ENCODE measurements at places on chromosomes 7 and 10.

GRCh38 chr10:130053561-130053960 lies 57.1 kb downstream of the C10orf143 start:
- no peak for DNase-seq

- DNase-seq: peak; percentile 11
These were observed at the start of gene PARD3 for GRCh38 chr10:34815185-34816084. Gene PARD3, minus strand, starts transcription at chr10:34815296. Its CDS starts 301 bp downstream, at chr10:34814995.

GRCh38 chr10:51986516-51986915 lies 287.1 kb upstream of the CSTF2T start:
- no peak for DNase-seq

DNA sequence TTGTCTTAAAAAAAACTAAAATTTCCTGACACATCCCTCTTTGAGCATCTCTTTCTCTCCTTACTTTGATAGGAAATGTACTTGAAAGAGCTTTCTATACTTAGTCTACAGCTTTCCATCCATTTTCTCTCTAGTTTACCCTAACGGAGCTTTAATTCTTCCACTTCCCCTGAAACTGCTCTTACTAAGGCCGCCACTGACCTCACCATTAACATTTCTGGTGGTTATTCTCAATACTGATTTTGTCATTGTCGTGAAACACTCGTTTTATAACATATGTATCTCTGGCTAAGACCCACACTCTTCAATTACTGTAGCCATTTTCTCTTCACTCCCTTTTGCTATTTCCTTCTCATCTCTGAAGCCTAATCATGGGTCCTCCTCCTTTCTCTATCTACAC lies 262.0 kb upstream of the FERD3L start:
- no peak for DNase-seq

GRCh38 chr7:158991824-158992621 lies 135.7 kb downstream of the DYNC2I1 start:
- no peak for DNase-seq

DNA sequence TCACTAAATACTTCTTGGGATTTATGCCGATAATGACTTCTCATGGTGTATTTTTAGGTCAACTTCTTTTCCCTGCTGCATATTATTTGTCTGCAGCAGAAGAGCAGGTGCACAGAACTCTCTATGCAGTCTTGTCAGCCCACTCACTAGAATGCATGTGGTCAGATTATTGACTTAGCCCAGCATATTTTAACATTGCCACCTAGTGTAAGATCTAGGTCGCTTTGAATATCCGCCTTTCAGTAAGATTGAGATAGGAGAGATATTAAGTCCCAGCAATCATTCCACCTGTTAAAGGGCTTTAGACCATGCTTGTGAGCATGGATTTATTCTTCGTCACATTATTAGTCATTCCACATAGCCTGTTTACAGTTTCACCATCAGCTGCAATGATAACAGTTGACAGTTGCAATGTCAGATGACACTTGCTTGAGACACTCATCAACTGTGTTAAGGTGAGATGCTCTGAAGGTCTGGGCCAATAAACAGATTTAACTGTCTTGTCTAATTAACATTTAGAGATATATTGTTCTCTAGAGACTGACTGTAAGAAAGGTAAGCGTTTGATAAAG lies 491.7 kb downstream of the ARL4A start:
- DNase-seq: no peak

DNA sequence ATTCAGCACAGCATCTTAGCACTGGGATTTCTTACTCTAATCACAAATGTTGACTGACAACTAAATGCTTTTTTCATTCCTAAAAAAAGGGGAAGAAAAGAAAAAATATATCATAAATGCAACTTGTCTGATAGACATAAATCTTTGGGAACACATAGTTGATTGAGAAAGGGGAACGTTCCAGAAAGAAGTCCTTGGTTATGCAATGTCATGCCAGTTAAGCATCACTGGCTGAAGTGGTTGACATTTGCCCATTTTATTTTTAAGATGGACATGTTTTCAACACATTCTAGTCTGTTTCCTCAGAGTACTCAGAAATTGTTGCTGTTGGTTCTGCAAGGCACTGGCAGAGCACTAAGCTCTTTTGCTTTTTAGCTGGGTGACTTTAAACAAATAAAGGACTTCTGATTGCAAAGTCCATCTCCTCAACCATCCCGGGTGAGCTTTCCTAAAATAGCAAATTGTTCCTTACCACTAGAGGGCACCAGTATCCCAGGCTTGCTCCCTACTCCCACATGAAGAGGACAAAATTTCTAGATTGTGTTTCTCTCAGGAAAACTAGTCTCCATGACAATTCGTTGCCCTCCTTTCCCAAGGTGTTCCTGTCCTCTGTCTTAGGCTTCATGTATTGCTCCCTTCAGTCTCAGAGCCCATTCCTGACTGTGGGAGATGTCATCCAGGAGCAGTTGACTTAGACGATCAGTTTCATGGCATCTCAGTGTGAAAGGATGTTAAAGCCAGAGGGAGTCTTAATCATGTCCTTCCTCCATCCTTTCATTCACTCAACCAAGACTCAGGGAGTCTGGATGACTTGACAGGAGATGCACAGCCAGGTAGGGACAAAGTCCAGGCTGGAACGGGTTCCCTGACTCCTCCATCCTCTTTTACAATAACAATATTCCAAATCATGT lies 23.9 kb downstream of the OPALIN start:
- DNase-seq: peak; percentile 13

GRCh38 chr7:80611779-80612178 lies 26.7 kb upstream of the CD36 start:
- DNase-seq: no peak

DNA sequence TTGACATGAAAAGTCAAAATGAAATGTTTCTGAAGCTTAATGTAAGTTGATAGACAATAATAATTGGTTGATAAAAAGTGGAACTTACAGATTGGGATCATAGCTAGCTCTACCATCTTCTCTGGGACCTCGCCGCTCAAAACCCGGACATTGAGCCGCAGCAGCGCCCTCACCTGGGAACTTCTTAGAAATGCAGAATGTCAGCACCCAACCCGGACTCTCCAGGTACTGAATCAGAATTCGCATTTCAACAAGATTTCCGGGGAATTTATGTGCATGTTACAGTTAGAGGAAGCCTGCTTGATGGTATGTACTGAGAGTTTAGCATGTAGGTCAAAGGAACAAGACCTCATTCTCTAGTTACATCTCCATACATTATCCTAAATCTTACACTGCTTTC lies 36.7 kb upstream of the ABLIM1 start:
- peak; percentile 24 for DNase-seq

- peak; percentile 62 for DNase-seq
These were observed 74.6 kb downstream of the CUL1 start for GRCh38 chr7:148773334-148773733.

DNA sequence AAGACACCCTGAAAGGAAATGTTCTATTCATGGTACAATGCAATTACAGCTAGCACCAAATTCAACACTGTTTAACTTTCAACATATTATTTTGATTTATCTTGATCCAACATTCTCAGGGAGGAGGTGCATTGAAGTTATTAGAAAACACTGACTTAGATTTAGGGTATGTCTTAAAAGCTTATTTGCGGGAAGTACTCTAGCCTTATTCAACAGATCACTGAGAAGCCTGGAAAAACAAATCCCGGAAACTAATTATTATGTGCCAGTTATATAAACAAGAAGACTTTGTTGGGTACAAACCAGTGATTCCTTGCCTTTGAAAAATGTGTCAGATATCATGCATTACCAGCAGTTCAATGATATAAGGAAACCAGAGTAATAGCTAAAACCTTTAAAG lies 160.1 kb downstream of the CFTR start:
- no peak for DNase-seq

DNA sequence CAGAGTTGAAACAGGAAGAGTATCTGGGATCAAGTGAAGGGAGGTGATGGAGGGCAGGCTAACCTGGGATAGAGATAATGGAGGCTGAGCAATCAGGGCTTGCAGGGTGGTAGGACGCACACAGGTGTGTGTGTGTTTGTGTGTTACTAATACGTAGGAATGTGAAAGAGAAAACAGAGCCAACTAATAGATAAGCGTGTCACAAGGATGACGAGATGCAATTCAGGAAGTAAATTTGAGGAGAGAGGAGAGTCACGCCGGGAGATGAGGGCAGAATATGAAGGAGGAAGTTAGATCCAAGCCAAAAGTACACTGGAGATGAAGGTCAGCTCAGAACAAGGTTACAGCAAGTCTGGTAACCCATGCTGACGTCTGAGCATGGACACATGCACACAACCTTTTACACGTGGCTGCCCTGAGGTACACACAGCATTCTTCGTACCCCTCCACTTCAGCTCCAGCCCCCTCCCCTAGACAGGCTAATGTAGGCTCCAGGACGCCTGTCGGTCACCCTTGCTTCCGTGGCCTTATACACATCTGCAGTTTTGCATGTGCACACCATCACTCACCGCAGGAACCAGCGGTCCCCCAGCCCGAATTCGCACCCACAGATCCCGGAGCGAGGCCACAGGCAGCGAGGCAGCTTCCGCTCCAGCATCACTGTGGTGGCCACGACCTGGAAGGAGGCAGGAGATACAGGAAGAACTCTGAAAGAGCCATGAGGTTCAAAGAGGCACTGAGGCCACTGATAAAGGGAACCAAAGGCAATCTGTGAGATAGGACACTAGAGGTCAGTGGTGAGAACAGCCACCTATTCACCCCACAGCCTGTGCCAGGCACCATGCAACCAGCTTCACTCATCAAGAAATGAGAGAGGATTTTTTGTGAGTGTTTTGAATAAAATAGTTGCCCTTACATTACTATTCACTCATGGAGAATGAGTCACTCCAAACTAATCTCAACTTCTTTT lies 23.7 kb upstream of the TRPV6 start:
- no peak for DNase-seq

GRCh38 chr7:89001306-89001705 lies 205.8 kb upstream of the TEX47 start:
- DNase-seq: no peak

DNA sequence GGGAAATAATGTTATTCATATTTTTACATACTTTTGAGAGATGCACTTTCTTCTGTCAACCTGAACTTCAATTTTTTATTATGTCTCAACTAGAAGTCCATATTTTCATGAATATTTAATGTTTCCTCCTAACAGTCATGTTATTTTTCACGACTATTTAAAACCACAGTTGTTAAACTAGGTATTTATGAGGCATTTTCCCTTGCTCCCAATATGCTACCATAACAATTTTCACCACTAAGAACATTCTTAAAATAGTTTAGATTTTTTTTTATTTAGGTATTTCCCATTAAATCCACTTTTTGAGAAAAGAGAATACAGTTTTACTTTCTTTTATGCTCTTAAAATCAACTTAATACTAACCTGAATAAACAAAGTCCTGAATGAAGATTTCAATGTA lies 89.4 kb downstream of the JAZF1 start:
- DNase-seq: no peak

DNA sequence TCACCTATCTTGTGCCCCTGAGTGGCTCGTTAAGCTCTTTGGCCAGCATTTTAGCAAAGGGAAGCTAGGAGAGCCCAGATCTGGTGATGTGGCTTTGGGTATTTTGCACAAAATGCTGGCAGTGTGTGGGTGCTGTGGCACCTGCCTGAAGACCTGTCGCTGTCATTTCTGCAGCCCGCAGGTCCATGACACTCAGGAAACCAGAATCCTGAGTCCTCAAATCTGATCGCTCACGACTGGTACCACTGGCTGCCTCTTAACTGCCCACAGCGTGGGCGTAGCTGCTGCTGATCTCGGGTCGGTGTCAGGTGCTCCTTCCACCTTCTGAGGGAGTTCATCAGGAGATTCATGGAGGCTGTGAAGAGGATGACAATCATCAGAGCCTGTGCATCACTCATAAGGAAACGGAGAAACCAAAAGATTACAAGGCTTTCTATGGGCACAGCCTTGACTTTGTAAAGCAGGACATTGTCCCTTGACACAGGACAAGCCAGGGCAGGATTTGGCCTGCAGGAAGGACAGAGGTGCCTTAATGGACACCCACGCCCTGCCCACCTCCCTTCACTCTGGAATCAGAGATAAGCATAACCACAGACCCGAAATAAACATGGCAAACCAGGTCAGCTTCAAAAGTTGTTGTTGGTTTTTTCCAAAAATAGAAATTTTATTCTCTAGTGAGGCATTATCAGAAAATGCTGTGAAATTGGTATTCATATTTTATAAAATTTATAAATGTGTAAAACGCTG lies 71.0 kb upstream of the STK17A start:
- no peak for DNase-seq

DNA sequence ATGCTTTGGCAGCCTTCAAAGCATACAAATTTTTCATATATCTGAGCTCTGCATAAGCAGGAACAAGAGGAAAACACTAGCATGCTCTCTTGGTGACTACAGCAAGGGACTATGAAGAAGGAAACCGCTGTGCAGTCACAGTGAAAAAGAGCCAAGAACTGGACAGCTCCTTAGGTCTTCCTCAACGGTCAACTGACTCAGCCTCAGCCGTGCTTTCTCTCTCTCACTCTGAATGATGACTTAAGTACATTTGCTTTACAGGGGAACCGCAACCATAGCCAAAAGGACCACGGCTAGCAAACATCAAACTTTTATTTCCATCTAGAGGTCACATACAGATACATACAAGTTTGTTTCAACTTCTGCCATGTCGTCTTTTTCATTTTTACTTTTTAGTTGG lies 69.9 kb downstream of the HYCC1 start:
- no peak for DNase-seq

GRCh38 chr10:79444199-79445119 lies 965 bp downstream of the ZCCHC24 start:
- DNase-seq: peak; percentile 49

DNA sequence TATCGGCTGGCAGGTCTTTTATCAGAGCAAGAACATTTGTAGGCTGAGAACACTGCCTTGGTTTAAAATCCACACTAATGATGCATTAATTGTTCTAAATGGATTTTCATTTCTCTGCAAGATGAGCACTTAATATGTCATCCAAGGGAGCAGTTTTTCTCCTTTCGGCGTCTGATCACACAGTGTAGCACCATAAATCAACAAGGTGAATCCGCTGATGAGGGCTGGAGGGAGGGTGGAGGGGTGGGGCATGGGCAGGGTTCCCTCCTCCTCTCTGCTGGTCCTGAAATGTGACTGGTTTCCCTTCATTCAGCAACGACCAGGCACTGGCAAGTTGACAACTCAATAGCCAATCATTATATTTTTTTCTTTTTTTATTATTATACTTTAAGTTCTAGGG lies 45.6 kb downstream of the ADAM12 start:
- DNase-seq: no peak

- DNase-seq: no peak
These were observed 486.4 kb upstream of the FOXK1 start for GRCh38 chr7:4195660-4196059.

DNA sequence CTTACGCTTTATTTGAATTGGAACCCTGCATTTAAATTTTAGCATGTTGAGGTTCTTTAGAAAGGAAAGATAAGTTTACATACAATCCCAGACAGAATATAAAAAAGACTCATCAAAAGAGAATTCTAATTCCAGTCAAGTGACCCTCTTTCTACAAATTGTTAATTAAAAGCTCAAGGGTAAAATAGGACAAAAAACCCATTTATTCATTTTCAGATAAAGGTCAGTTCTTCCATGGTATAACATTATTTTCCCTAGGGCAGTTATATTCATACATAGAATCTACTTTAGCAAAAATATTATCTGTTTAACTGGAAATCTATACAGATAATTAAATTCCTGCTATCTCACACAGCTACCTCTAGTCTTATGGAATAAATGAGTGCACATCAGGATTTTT lies 137.5 kb upstream of the LAMB4 start:
- DNase-seq: no peak

Data from activated CD4-positive, alpha-beta T cell treated with anti-CD3 and anti-CD28 coated beads, Interleukin-2, amount 10 ng/mL, durations not matched to agents 7 days and 5 days (primary cell).